Tibial nerve (tissue), 4 donors: ENCODE measurements at places on chromosomes 2 and 18.

DNA sequence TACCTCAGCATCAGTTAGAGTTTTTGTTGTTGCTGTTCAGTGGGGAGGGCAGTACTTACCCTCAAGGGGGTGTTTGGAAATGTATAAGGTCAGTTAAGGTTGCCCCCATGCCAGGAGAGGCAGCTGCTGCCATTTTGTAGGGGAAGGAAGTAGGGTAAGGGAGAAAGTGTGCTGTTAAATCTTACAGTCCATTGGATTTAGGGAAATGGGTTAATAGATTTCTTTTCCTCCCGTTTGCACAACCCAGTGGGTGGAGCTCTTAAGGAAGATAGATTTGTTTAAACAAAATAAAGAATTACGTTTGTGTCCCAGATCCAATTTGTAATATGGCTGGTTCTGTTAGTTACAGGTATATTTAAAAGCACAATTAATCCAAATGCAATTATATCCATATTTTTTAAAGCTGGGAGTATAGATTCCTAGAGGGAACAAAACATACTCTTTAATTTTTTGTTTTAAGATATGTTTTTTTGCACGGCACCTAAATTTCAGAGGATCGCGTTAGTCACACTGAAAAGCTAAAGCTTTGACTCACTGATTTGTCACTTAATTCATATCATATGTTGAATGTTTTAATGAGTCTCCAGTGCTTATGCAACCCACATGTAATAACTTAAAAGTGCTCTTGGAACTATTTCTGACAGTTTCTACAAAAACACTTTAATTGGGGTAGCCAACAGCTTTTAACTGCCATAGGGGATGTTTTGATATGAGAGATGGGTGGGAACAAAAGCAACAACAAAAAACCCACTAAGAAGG is 9.0 kb upstream of the CWC22 start:
- no peak overlapping the region for H3K4me3 ChIP-seq
- H3K27ac ChIP-seq = no peak overlapping the region
- no peaks in the 10 kb centered on the region for H3K36me3 ChIP-seq
- H3K27me3 ChIP-seq = no peaks in the 10 kb centered on the region
- DNase-seq = no peak

- no peaks in the 10 kb centered on the region for H3K27me3 ChIP-seq
- no peaks in the 10 kb centered on the region for H3K36me3 ChIP-seq
- no peak for DNase-seq
These were observed 27.8 kb upstream of the NETO1 start for GRCh38 chr18:72895548-72895947.

DNA sequence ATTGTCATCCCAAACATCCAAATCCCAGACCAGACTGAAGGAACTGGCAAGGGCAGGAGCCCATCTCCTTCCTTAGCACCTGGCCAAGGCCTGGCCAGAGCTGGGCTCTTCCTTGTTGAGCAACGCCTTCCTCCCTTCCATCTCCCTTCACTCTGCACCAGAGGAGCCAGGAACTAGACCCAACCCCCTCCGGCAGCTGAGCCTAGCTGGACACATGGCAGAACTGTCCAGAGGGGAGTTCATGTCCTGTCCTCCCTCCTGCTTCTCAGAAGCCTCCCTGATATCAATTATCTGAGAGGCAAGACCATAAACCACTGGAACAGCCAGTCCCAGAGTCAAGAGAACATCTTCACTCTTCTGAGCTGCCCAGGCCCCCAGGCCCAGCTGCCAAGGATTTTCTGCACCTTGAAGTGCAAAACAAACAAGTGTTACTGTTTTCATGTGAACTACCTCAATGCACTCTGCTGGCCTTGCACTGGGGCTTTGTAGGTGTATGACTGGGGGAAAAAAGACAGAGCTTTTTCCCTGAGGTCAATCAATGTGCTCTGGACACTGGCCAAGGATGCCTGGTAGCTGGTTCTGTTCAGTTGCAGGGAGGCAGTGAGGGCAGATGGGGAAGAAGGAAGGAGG is 107.6 kb upstream of the MSH6 start:
- no peak for DNase-seq
- H3K4me1 ChIP-seq = no peaks in the 10 kb centered on the region
- no peaks in the 10 kb centered on the region for H3K27me3 ChIP-seq
- H3K4me3 ChIP-seq = no peak overlapping the region
- no peak overlapping the region for H3K27ac ChIP-seq

GRCh38 chr18:67192535-67192934 is 324.0 kb downstream of the DSEL start:
- DNase-seq = no peak
- H3K4me3 ChIP-seq = no peak overlapping the region
- H3K36me3 ChIP-seq = no peaks in the 10 kb centered on the region

DNA sequence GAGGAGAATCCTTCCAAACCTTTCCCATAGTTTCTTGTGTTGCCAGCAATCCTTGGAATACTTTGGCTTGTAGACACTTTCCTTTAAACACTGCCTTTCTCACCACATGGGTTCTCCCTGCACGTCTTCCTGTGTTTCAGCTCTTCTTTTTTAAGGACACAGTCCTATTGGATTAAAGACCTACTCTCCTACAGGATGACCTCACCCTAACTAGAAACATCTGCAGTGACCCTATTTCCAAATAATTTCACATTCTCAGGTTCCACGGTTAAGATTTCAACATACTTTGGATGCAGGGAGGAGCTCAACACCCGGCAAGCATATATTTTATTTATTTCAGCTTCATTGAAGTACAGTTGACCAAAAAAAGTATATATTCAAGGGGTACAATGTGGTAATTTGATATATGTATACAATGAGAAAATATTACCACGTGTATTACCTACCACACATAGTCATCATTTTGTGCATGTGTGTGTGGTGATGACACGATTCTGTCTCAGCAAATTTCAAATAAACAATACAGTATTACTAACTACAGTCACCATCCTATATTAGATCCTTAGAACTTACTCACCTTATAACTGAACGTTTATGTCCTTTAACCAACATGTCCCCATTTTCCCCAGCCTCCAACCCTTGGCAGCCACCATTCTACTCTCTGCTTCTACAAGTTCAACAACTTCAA is 745.0 kb downstream of the CBLN2 start:
- no peaks in the 10 kb centered on the region for H3K27me3 ChIP-seq
- H3K36me3 ChIP-seq = no peaks in the 10 kb centered on the region
- H3K27ac ChIP-seq = no peak overlapping the region
- no peak for DNase-seq
- no peaks in the 10 kb centered on the region for H3K4me1 ChIP-seq

DNA sequence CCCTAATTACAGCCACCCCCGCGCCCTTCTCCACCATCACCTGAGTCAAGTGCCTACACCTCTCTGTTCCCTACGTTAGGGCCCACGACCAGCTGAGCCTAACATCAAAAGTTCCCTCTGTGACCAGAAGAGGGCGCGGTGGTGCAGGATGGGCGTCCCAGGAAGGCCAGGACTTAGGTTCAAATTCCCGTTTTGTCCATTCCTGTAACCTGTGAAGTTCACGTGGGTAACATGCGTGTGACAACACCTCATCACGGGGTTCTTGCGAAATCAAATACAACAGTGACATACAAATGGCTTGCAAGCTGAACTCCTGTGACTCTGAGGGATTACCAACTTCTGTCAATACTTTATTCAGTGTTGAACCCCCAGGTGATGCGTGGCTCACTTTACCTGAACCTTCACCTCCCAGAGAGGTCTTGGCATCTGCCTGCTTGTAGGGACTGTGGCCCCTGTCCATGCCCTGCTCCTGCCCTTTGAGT is 207.9 kb downstream of the ARL4C start:
- no peaks in the 10 kb centered on the region for H3K36me3 ChIP-seq
- no peaks in the 10 kb centered on the region for H3K27me3 ChIP-seq
- no peak overlapping the region for H3K4me3 ChIP-seq
- peak; percentile 64 for DNase-seq

- H3K4me3 ChIP-seq = peak overlapping the region; percentile 21
- H3K27ac ChIP-seq = no peak overlapping the region
- H3K36me3 ChIP-seq = no peaks in the 10 kb centered on the region
- H3K27me3 ChIP-seq = peaks cover 72% of the 10 kb centered on the region
These were observed 96.0 kb downstream of the INHBB start for GRCh38 chr2:120441744-120442471.

GRCh38 chr2:234571620-234572407 is 74.9 kb upstream of the ARL4C start:
- DNase-seq = no peak
- no peaks in the 10 kb centered on the region for H3K27me3 ChIP-seq
- no peak overlapping the region for H3K27ac ChIP-seq

DNA sequence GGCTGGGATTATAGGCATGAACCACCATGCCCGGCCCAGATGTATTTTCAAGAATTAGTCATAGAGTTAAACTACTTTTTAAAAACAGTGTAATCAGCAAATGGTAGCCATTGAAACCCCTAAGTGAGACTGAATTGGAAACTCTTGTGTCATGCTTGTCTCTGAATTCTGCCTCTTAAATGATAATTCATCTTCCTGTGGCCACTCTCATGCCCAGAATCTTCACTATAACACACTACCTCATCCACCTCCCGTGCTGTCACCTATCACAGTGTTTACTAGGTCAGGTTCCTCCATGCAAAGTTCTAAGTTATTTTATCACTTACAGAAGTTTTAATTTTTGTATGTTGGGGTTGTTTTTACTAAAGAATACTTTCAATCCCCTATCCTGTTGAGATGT is 197.5 kb downstream of the PHLPP1 start:
- H3K36me3 ChIP-seq = no peaks in the 10 kb centered on the region
- no peak overlapping the region for H3K4me3 ChIP-seq
- no peaks in the 10 kb centered on the region for H3K27me3 ChIP-seq
- H3K27ac ChIP-seq = no peak overlapping the region
- no peak for DNase-seq

DNA sequence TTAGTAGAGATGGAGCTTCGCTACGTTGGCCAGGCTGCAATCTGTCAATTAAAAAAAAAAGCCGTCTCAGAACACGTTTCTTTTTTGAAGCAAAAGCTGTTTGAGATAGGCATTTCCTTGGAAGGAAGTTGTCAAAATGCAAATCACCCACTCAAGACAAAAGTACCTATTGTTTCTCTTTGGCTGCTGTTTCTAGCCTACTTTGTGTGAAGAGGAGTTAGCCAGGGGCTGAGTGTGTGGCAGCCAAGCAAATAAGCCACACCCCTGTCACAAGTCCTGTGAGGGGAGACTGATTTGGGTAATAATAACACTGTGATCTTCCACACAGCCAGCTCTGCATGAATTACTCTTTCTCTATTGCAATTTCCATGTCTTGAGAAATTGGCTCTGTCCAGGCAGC is 47.4 kb upstream of the CDCA7 start:
- H3K36me3 ChIP-seq = no peaks in the 10 kb centered on the region
- no peak for DNase-seq
- H3K4me1 ChIP-seq = no peaks in the 10 kb centered on the region
- no peaks in the 10 kb centered on the region for H3K27me3 ChIP-seq
- H3K27ac ChIP-seq = no peak overlapping the region

DNA sequence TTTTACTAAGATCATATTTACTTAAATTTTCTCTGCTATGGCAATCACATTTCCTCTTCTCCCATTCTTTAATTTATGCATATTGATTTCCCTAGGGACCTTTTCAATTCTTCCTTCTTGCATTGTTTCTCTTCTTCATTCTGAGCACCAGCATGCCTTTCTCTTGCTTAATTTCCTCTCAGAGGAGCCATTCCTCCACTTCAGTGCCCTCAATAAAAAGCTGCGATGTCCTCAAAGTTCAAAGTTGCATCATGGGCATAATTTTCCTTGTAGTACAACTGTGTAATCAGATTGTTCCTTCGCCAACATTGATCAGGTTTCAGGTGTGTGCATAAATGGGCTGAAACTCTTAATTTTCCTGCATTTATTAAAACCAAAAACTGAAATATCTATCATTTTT is 21.8 kb upstream of the CD226 start:
- no peak overlapping the region for H3K27ac ChIP-seq
- no peaks in the 10 kb centered on the region for H3K4me1 ChIP-seq
- no peak overlapping the region for H3K4me3 ChIP-seq
- H3K27me3 ChIP-seq = no peaks in the 10 kb centered on the region

- no peak overlapping the region for H3K4me3 ChIP-seq
- H3K27ac ChIP-seq = no peak overlapping the region
- no peak for DNase-seq
- H3K4me1 ChIP-seq = no peaks in the 10 kb centered on the region
These were observed 38.4 kb downstream of the SLC9A2 start for GRCh38 chr2:102657770-102658169.

GRCh38 chr2:183838295-183838694 is 714.1 kb downstream of the NUP35 start:
- H3K4me1 ChIP-seq = no peaks in the 10 kb centered on the region
- no peak overlapping the region for H3K4me3 ChIP-seq
- no peak overlapping the region for H3K27ac ChIP-seq

DNA sequence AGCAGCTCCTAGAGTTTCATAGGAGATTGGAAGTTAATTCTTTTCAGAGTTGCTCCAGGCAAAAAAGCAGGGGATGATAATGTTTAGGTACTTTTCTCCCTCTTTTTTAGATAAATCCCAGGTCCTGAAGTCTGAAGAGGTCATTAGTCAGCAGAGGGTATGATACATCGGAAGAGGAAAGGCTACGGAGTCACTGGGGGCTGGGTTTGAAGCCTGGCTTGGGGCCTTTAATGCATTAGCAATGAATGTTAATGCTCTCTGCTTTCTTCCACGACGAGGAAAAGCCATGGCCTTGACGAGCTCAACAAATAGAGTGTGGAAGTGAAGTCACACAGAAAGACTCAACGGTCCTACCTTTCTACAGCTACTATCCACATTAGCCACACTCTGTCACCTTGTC is 235.1 kb downstream of the NCKAP5 start:
- H3K4me3 ChIP-seq = no peak overlapping the region
- H3K27ac ChIP-seq = no peak overlapping the region
- no peaks in the 10 kb centered on the region for H3K27me3 ChIP-seq
- H3K36me3 ChIP-seq = no peaks in the 10 kb centered on the region

GRCh38 chr2:6916224-6916623 is 988 bp upstream of the RNF144A start:
- H3K36me3 ChIP-seq = no peaks in the 10 kb centered on the region
- no peak overlapping the region for H3K4me3 ChIP-seq
- H3K4me1 ChIP-seq = peaks cover 3% of the 10 kb centered on the region

- no peak overlapping the region for H3K4me3 ChIP-seq
- no peaks in the 10 kb centered on the region for H3K4me1 ChIP-seq
- no peaks in the 10 kb centered on the region for H3K36me3 ChIP-seq
- DNase-seq = no peak
- H3K27ac ChIP-seq = no peak overlapping the region
These were observed 327.5 kb upstream of the HNRNPA3 start for GRCh38 chr2:176885001-176885643.

GRCh38 chr18:41948544-41949110 is 6.4 kb upstream of the PIK3C3 start:
- DNase-seq = no peak
- no peaks in the 10 kb centered on the region for H3K27me3 ChIP-seq
- H3K4me1 ChIP-seq = no peaks in the 10 kb centered on the region
- no peak overlapping the region for H3K4me3 ChIP-seq
- no peaks in the 10 kb centered on the region for H3K36me3 ChIP-seq

GRCh38 chr2:219460424-219460926 is 25.8 kb downstream of the SPEG start:
- no peaks in the 10 kb centered on the region for H3K27me3 ChIP-seq
- H3K36me3 ChIP-seq = no peaks in the 10 kb centered on the region
- no peak overlapping the region for H3K27ac ChIP-seq
